ENCODE measurements at places on chromosomes 1 and 21.

DNA sequence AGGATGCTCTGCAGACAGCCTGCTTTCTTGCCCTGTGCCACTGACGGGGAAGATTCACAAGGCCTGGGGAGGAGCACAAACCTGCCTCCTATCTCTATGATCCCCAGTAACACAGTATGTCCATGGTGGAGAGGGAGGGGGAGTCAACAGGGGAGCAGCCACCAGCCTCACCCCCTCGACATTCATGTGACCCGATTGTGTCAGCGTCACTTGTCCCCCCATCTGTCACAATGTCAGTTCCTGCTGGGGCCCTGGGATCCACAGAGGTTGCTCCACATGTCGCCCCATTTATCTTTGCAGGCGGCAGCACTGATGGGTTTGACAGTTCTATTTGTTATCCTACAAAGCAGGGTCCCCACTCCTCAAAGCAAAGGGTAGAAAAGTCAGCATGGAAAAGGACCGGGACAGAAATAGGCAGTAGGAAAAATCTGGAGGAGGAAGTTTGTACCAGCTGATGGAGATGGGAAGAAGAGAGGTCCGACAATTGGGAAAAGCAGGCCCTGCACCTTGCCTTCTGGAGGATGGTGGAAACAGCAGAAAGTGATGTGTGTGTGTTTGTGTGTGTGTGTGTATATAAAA, 130.9 kb downstream of the SEC16B start:
- no peak for DNase-seq

DNA sequence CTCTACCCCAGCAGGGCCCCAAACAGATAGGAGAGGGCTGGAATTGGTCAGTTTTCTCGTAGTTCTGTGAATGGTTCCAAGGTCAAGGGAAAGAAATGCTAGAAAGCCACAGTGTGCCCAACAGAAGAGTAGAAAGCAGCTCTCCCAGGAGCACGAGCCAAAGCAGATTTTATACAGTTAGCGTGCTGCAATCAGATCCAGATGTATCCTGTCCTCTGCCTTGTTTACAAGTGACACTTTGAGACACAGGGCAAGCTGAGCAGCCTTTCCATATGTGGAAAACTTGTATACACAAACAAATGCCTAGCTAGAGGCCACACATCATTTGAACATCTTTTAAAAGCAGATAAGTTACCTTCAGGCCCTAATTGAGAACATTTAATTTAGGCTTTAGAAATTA, 6.5 kb downstream of the VAMP3 start:
- DNase-seq: no peak

- peak; percentile 18 for DNase-seq
Measured at GRCh38 chr1:11649624-11650330, 4.5 kb downstream of the FBXO2 start.

- DNase-seq: no peak
Measured at GRCh38 chr1:159827102-159827490, 423 bp downstream of the SLAMF8 start.

DNA sequence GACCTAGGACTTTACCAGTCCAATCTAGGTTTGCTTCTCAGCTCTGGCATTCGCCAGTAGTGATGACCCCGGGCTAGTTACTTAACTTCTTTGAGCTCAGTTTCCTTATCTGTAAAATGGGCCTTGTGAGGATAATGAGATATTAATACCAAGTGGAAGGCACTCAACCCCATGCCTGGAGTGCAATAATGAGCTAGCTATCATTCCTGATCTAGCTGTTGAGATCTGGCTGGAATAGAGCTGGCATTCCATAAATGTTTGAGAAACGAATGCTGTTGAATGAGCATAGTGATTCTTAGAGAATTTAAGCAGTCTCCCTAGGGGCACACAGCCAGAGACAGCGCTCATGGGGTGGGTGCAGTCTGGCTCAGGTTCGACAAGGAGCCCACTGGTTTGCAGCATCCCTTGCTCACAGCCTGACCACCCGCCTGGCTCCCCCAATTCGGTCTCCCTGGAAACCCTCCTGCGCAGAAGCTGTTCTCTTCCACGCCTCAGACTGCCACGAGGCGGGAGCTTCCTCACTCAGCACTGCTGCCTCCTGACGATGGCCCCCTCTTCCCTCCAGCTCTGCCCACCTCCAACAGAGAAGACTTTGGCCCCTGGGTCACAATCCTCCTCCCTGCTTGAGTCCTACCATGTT, 32.5 kb downstream of the DHCR24 start:
- DNase-seq: no peak

DNA sequence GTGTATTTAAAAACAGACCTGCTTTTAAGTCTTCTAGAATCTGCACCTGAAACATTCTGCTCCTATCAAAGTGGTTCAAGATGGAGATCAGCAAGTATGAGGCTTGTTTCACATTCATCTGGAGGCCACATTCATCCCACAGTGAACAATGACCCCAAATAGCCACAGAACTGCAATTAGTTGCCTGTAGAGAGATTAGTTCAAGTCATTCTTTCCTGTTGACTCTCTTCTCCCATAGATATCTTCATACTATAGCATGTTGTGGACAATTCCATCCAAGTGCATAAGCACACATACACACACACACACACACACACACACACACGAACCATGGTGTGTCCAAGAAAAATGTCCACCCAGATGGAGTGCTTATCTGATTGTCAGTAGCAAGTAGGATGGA, 101.7 kb upstream of the FGGY start:
- DNase-seq: no peak

- no peak for DNase-seq
Measured at GRCh38 chr21:35136106-35136505, 87.0 kb upstream of the RUNX1 start.

DNA sequence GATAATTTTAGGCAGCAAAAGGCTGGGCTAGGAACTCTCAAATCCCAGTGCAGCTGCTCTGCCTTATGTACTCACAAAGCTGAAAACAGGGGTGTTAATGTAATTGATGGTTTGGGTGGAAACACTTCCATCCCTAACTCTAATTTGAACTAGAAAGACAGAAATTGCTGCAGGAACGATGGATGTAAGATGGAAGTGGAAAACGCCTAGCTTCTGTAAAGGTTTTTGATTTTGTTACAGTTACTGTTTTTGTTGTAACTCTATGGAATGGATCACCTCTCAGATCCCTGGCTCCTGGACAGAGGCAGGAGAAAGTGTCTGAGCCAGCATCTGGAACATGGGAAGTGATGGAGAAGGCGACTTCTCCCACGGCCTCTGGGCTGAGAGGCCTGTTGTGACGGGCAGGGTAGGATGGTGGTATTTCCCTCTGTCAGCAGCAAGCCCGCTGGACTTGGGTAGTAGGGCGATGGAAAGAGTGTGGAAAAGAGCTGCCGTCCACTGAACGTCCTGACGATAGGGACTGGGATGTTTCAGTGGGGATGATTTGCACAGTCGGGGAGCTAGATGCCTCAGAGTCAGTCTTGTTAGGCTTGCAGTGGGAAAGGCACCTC, 1.6 kb downstream of the TRAF5 start:
- no peak for DNase-seq

DNA sequence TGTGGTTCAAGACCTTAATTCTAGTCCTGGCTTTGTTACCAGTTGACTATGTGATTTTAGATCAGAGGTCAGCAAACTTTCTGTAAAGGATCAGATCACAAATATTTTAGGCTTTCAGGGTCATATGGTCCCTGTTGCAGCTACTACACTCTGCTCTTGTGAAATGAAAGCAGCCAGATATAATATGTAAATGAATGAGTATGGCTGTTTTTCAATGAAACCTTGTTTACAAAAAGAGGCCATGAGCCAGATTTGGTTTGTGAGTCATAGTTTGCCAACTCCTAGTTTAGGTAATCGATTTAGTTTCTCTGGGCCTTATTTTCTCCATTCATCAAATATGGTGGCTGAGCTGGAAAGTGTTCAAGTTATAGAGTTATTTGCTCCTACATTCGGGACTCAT, 346.7 kb downstream of the NUF2 start:
- no peak for DNase-seq

- no peak for DNase-seq
Measured at GRCh38 chr1:37438037-37438868, 36.1 kb upstream of the ZC3H12A start.

DNA sequence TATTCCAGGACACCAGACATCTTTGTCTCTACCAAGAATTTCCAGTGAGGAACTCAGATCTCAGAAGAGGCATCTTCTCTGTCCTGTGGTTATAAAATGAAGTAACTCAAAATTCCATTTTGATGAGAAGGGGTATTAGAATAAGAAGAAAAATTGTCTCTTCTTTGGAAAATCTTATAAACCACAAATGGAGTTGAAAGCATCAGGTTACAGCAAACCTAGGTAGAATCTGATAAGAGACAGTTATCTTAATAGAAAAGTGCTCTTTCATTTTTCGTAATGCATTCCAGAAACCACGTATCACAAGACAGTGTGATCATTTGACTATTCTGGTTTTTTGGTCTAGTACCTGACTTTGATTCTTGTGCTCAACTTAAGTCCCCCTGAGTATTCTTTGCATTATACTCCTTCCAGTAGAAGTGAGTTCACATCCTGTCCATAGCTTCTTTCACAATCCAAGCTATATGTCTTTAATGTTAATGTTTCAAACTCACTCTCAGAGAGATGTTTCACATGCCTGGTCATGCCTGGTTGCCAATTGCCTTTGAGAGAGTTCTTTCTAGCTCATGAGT, 120.9 kb upstream of the PRDX6 start:
- no peak for DNase-seq

DNA sequence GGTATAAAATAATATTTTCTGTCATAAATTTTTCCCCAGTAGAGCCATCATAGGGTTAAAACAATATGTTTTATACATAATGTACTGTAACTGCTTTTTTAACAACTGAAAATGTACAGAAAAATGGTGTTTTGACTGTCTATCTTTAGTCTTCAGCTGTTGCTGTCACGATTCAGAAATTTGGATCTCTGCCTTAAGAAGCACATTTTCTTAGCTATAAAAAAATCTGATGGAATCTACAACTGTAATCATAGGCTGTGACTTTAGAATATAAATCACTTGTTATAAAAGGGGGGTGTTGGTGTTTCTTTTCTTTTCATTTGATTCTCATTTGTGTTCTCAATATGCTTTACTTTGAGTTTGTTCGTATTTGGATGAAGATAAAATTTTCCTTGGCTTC, 187.5 kb downstream of the PDE4B start:
- no peak for DNase-seq

GRCh38 chr1:63665824-63666223, 72.6 kb downstream of the PGM1 start:
- DNase-seq: no peak

DNA sequence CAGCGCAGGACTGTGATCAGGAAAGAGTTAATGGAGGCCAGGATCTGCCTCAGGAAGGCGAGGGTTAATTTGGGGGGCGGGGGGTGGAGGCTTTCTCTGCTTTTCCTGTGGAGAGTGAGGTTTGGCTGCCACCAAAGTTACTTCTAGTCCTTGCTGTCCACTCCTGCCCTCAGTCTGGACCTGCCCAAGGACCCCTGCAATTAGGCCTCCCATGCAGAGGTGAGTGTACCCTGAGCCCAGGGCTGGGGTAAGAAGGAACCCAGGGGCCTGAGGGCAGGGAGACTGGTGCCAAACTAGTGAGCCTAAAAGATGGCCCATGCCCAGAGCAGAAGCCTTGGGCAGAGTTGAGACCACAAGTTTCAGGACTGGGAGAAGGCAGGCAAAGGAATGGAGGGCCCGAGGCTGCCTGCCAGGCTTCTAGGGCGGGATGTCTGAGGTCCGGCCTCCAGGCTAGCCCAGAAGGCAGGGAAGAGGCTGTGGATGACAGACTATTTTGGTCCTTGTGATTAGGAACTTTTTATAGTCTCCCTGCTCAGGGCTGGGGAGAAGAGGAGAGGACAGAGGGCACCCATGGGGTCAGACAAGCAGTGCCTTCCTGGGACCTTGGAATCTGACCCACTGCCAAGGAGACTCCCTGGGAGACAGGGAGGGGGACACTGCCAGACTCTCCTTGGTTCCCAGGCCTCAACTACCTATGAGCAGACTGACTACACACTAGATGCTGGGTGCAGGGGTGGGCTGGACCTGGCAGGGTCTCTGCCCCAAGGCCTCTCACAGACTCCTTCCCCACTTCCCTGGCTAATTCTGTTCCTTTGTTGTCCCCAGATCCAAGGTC, at the start of gene FAM110D:
TSS of gene FAM110D (plus strand) at position 172 of the 835 bp plus-strand sequence. CDS start 2,213 bp downstream, outside the sequence.
- no peak for DNase-seq

GRCh38 chr1:217674028-217674729, 43.0 kb downstream of the SPATA17 start:
- DNase-seq: no peak

- DNase-seq: no peak
Measured at GRCh38 chr1:212664409-212665199, 35.0 kb downstream of the BATF3 start.

- no peak for DNase-seq
Measured at GRCh38 chr1:168897249-168897648, 168.2 kb upstream of the DPT start.

- DNase-seq: no peak
Measured at GRCh38 chr1:234638832-234639799, 29.1 kb upstream of the IRF2BP2 start.

DNA sequence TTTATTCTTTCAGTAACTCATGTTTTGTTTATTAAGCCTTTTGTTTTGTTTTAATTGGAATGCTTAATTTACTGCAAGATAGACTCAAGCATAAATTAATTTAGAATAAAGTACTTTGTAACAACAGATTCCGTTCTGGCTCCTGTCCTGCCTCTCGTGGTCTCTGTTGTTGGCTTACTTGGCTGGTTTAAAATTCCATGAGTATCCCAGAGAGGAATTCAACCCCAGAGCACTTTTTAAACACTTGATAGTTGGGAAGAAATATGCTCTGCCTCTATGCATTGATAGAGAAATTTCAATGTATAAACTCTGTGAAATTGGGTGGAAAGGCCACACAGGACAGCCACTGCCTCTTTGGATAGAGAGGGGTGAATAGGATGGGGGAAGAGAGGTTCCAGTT, 89.7 kb downstream of the ATP5PO start:
- no peak for DNase-seq

DNA sequence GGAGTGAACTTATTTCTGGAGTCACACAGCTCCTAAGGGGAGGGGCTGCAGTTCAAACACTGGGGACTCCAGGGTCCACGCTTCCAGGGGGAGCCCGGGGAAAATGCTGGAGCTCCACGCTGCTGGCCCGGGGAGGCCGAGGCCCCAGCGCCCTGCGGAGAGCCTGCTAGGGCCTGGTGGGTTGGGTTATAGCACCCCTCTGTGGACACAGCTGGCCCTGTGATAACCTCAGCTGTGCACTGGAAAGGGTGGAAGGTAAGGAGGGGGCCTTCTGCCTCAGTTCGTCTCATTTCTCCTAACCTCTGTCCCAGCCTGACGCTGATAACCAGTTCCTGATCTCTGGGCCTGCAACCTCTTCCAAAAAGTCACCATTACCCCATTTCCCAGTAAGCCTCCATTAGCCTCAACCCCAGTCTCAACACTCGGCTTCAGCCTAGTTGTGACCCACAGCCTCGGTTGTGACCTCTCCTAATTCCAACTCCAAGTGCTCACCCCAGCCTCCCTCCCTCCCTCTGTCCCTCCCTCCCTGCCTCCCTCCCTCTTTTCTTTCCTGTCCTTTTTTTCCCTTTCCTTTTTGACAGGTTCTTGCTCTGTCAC, 7.1 kb downstream of the NBL1 start:
- peak; percentile 70 for DNase-seq

- DNase-seq: no peak
Measured at GRCh38 chr1:166172106-166172505, 5.3 kb upstream of the FAM78B start.
